ENCODE measurements at places on chromosomes 1 and 21.

- no peak for DNase-seq
Measured at GRCh38 chr1:231053493-231054162, 13.6 kb upstream of the FAM89A start.

GRCh38 chr1:156750191-156750672 is 1.2 kb downstream of the HDGF start:
- DNase-seq: peak; percentile 61

GRCh38 chr1:187527346-187527745 is 698.6 kb downstream of the PLA2G4A start:
- DNase-seq: peak; percentile 26

- peak; percentile 65 for DNase-seq
Measured at GRCh38 chr1:212285685-212286555, 710 bp downstream of the PPP2R5A start.

- DNase-seq: no peak
Measured at GRCh38 chr1:38997034-38997900, 6.2 kb downstream of the AKIRIN1 start.
